Stimulated activated CD8-positive, alpha-beta memory T cell treated with anti-CD3 and anti-CD28 coated beads, Interleukin-2, amount 100 ng/mL, for 48 hours (primary cell): ENCODE measurements at places on chromosomes 4 and X.
A peak's percentile ranks its signal among the peaks of the same experiment; 100 is the strongest.

DNA sequence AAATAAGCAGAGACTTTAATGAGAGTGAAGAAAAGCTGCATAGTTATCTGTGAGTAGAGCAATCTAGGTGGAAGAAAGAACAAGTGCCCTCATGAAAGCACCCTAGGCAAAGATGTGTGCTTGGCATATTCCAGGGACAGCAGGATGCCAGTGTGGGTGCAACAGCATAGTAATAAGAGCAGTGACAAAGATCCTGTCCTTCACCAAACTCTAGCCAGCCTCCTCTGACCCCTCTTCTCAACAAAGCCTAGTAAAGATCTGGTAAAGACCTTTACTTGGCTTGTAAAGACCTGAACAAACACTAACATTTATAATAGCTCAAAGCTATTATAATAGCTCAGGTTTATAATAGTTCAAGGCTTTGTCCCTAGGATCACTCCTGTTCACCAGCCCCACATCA is 735.4 kb downstream of the PCDH7 start:
- no peak for DNase-seq

DNA sequence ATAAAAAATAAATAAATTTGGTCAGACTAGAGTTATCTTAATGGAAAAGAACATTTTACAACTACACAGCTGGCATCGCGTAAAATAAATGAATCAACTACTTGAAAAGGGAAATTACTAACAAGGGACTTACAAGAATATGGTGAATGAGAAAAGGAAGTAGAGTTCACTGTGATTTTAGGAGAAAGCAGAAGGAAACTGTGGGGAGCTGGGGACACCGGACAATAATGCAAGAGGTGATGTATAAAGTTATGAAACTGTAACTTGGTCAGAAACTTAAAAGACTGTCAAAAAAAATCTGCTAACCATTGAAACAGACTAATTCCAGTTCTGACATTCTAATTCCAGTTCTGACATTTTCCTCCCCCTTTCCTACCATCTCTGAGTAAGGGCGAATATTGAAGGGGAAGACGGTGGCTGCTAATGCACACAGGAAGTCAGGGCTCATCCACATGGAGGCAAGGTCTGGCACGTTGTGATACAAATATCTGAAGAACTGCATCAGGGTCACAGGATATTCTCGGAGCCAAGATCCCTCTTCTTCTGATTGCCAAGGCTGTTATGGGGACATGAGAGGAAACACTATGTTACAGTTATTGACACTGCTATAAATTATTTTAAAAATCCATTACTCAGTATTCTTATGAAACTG is 170.5 kb downstream of the CDS1 start:
- DNase-seq, result no peak

- DNase-seq, result peak; percentile 20
Observed at GRCh38 chrX:109485470-109486340, 3.8 kb upstream of the GUCY2F start.

DNA sequence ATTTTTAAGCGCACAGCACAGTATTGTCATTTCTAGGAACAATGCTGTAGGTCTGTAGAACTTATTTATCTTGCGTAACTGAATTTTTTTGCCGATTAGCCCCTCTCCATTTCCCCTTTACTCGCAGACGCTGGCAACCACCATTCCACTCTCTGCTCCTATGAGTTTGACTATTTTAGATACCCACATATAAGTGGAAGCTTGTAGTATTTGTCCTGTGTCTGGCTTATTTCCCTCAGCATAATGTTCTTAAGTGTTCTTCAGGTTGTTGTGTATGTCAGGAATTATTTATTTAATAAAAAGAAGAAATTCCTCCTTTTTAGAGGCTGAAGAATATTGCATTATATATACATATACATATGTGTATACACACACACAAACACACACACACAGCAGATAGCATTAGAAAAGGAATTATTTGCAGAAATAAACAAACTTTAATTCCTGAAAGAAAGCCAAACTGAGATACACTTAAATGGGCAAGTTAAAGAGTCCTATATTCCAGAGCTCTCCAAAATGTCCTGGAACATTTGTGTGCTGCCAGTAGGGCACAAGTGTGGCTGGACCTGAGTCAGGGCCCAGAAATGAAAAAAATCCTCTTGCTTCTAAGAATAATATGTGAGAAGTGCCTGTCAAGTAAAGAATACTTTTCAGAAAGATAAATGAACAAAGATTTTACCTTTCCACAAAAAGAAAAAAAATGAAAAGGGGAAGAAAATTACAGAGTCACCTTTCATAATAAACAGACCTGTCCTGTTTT is 4.5 kb upstream of the ZNF330 start:
- no peak for DNase-seq

DNA sequence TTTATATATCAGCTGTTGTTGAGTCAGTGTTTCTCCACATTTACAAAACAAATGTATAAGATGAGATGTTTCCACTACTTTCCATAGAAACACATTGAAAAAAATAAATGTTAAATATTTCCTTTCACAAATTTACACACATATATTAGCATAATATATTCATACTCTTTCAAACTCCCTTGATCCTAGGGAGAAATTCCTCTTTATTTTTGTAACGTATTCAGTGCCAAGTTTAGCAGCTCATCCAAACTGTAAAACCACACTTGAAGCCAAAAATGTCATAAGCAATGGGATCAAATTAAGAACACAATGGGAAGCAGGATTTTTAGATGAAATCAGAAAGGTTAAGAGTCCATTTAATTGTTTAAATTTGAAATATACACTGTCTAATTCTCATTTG is 381.1 kb upstream of the MAD2L1 start:
- DNase-seq, result no peak

DNA sequence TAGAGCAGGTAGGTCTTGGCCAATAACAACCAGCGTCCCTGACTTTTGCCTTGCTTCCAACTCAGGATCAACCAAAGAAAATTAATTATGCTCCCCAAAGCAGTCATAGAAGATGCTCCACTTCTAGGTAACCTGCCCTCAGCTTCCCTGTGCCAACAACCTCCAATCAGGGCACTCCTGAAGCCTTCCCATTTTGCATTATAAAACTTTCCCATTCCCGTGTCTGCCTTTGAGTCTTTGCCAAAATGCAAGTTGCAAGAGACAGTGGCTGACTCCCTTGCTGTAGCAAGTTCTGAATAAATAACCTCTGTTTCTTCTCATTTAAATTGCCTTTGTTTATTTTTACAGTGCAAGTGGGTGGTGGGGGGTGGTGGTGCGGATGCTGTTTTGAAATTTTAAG is 418.0 kb downstream of the PACRGL start:
- DNase-seq, result no peak

- no peak for DNase-seq
Observed at GRCh38 chrX:105870445-105870844, 48.1 kb downstream of the NRK start.

GRCh38 chr4:78166622-78167021 is 109.5 kb downstream of the FRAS1 start:
- DNase-seq, result no peak

GRCh38 chrX:9249051-9249846 is 215.3 kb upstream of the FAM9B start:
- no peak for DNase-seq

DNA sequence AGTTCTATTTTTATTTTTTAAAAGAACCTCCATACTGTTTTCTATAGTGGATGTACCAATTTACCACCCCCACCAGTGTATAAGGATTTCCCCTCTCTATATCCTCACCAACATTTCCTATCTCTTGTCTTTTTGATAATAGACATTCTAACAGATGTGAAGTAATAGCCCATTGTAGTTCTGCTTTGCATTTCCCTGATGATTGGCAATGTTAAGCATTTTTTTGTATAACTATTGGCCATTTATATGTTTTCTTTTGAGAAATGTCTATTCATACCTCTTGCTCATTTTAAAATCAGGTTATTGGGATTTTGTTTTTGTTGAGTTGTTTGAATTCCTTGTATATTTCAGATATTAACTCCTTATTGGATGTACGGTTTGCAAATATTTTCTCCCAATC is 251.1 kb upstream of the HTR2C start:
- DNase-seq, result no peak

DNA sequence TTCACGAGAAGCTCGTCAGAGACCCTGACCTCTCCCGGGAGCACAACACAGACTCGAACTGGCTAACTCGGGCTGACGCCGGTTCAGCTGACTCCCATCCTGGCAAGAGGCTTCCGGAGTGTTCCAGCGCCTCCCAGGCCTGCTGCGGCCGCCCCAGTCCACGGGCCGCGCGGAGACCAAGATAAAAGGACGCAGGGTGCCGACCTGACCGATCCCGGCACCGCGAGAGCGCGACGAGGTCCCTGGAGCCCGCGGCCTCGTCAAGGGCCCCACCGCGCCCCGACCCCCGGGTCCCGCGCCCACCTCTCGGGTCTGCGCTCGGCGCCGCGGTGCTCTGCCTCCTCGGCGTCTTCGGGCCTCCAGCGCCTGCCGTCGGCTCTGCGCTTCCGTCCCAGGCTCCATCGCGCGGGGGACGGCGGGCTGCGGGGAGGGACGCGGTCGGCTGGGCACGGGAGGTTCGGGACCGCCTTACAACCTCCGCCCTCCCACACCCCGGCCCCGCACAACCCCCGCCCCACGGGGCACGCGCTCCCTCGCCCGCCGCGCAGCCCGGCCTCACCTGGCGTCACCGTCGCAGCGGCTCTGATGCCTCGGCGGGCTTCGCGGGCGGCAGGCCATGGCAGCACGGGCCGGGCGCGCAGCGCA is 426 bp downstream of the SLBP start:
- no peak for DNase-seq

- no peak for DNase-seq
Observed at GRCh38 chr4:74768857-74769525, 25.3 kb downstream of the BTC start.

- DNase-seq, result no peak
Observed at GRCh38 chrX:5145957-5146356, 1082.7 kb downstream of the NLGN4X start.

DNA sequence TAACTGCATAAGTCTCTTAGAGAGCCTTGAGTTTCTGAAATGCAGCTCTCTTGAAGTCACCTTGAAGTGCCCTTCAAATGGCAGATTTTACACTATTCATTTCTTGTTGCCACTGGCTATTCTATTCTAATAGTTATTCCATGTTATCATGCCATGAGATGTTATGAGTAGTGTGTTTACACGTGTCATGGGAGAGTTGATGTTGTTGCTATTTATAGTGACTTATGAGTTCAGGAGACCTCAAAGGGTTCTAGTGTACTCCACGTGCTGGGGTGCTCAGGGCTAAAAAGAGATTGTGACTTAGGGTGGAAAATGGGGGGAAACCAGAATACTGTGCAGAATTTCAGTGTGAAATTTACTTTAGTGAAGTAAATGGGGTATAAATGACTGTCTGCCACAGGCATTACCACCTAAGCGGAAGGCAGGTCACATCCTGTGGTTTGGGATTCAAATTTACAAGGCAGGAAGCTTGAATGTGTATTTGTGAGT is 77.1 kb upstream of the SLC4A4 start:
- DNase-seq, result no peak

DNA sequence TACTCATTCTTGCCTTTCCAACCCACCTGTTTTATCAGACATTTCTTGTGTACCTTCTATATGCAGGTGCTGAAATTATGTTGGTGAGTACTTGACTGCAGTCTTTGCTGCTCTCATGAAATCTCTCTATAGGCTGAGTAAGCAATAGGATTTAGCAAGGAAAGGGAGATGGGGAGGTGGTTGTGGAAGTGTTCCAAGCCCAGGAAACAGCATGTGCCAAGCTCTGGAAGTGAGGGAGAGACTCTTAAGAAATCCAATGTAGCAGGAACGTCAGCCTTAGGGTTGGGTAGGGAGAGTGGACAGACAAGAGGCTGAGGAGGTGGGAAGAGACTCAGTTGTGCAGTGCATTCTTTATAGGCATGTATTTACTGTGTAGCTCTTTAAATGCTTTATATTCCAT is 5.6 kb downstream of the SEPTIN11 start:
- DNase-seq, result no peak

- no peak for DNase-seq
Observed at GRCh38 chrX:10015723-10016518, 48.8 kb downstream of the CLDN34 start.
